Stromal cell of bone marrow (primary cell): ENCODE measurements at places on chromosomes 1 and 21.
A peak's percentile ranks its signal among the peaks of the same experiment; 100 is the strongest.

GRCh38 chr1:110643879-110644472, 30.8 kb downstream of the KCNA3 start:
- no peak for DNase-seq

- no peak for DNase-seq
Observed at GRCh38 chr1:247228133-247228532, 27.7 kb upstream of the VN1R5 start.

- DNase-seq, result no peak
Observed at GRCh38 chr21:31577271-31577670, 82.2 kb upstream of the SOD1 start.

- no peak for DNase-seq
Observed at GRCh38 chr1:202143768-202144401, 652 bp downstream of the ARL8A start.

- no peak for DNase-seq
Observed at GRCh38 chr21:38819719-38820159, 14.0 kb downstream of the ETS2 start.

DNA sequence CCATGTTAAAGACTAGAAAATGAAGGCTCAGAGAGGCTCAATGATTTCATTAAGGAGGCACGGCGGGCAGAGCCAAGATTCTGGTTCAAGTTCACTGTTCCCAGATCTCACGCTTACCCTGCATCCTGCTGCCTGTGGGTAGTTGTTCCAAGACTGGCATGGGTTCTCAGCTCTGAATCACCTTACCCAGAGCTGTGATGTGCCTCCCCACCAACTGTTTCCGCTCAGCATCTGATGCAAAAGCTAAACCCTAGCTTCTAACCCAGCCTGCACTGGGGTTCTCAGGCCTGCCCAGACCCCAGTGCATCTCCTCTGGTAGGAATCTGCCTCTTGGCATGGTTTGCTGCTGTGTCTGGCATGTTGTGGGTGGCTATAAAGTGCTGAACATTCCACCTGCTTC, 11.8 kb downstream of the TNR start:
- no peak for DNase-seq

DNA sequence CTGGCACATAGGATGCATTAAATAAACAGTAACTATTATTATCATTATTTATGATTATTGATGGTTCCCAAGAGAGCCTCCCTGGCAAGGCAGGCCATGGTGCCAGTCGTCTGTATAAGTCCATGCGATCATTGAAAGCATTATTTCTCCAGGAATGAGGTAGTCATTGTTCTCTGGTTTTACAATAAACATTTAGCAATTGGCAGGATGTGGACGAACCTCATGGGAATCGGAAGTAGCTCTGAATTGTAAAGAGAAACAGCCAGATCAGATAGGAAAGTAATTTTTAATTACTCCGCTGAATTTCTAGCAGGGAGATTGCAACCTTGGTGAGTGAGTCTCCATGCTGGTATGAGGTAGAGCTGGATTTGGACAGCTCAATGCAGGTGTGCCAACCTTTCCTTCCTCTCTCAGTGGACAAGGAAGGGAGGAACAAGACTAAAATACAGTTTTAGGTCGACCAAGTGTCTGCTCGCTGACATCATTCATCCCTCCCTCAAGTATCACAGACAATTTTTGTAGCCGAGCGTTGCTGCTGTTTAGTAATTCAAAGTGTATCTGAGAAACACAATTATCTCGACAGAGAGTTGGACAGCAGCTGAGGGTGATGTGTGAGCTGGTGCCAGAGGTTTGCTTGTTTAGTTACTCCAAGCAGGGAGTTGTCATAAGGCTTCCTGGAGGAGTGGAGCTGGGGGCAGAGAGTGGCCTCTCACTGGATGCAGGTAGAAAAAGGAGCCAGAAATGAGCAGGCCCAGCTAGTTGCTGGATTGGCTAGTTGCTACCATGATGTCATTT, 250.8 kb downstream of the KCNJ6 start:
- DNase-seq, result no peak

GRCh38 chr21:42633858-42634257, 19.6 kb upstream of the PDE9A start:
- DNase-seq, result no peak

DNA sequence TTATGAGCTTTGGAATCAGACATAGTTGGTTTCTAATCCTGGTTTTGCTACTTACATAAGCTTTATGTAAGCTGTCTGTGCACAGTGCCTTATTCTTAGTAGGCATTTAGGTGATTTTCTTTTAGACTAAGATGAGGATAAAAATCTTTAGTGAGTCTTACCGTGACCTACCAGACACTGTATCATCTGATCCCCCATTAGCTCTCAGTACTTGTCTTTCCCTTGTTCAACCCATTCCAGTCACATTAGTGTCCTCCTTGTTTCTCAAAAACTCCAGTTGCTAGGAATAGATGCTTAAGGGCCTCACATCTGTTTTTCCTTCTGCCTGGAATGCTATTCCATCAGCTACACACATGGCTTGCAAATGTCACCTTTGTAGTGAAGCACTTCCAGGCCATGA, 18.8 kb downstream of the PPP1R12B start:
- DNase-seq, result no peak

GRCh38 chr1:4894566-4894965, 240.2 kb downstream of the AJAP1 start:
- no peak for DNase-seq

GRCh38 chr1:115348636-115349035, 10.6 kb upstream of the NGF start:
- no peak for DNase-seq

- no peak for DNase-seq
Observed at GRCh38 chr1:58992643-58993042, 208.8 kb upstream of the JUN start.

- no peak for DNase-seq
Observed at GRCh38 chr1:214958486-214958885, 124.1 kb upstream of the KCNK2 start.

DNA sequence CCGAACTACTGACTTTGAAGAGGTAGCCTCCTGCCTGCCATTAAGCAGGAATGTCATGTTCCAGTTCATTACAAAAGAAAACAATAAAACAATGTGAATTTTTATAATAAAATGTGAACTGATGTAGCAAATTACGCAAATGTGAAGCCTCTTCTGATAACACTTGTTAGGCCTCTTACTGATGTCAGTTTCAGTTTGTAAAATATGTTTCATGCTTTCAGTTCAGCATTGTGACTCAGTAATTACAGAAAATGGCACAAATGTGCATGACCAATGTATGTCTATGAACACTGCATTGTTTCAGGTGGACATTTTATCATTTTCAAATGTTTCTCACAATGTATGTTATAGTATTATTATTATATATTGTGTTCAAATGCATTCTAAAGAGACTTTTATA, 159.8 kb upstream of the SGIP1 start:
- DNase-seq, result no peak

GRCh38 chr1:71296551-71297134, 215.8 kb upstream of the ZRANB2 start:
- DNase-seq, result no peak

DNA sequence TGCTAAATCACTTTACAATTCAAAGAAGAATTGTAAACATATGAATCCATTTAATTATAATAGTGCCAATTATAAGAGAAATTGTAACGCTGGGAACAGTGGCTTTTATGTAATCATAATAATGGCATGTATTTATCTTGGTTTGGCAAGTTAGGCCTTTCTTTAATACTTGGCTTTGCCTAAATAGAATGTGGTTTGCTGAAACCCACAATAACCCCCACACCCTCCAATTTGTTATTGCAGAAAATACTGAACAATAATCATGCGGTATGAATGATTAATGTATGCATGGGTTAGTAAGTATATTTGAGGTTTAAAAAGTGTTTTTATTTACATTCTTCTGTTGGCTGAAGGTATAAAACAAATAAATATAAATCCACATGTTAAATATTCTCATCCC, 138.2 kb downstream of the NFIA start:
- no peak for DNase-seq

DNA sequence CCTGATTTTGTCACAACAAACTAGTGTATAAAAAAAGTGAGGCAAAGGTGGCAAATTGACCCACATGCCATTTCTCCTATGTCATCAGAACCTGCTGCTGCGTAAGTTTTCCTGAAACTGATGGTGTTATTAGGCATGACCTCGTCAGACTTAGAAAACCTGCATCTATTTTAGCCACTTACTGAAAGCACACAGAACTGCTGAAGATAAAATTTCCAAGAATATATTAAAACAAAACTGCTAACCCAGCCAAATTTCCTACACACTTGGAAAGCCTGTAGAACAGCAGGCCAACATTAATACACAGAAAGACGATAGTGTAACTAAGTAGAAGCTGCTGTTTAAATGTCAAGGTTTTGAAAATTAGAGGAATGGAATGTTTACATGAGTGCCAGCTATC, 674.5 kb upstream of the CXADR start:
- DNase-seq, result peak; percentile 4

- DNase-seq, result peak; percentile 67
Observed at GRCh38 chr1:16155537-16156410, at the start of gene EPHA2. Gene EPHA2, minus strand, starts transcription at chr1:16156069. Its CDS starts 137 bp downstream, at chr1:16155932.

- DNase-seq, result no peak
Observed at GRCh38 chr1:40919475-40920011, 57.4 kb upstream of the CITED4 start.

- no peak for DNase-seq
Observed at GRCh38 chr1:246591047-246591446, 24.8 kb downstream of the CNST start.

- no peak for DNase-seq
Observed at GRCh38 chr1:151147132-151147503, 687 bp upstream of the SEMA6C start.

DNA sequence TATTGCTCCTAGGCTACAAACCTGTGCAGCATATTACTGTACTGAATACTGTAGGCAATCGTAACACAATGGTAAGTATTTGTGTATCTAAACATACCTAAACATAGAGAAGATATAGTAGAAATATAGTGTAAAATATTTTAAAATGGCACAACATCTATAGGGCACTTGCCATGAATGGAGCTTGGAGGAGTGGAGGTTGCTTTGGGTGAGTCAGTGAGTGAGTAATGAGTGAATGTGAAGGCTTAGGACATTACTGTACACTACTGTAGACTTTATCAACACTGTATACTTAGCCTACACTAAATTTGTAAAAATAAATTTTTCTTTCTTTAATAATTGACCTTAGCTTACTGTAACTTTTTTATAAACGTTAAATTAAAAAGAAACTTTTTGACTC, 7.9 kb downstream of the LEFTY2 start:
- DNase-seq, result peak; percentile 30

DNA sequence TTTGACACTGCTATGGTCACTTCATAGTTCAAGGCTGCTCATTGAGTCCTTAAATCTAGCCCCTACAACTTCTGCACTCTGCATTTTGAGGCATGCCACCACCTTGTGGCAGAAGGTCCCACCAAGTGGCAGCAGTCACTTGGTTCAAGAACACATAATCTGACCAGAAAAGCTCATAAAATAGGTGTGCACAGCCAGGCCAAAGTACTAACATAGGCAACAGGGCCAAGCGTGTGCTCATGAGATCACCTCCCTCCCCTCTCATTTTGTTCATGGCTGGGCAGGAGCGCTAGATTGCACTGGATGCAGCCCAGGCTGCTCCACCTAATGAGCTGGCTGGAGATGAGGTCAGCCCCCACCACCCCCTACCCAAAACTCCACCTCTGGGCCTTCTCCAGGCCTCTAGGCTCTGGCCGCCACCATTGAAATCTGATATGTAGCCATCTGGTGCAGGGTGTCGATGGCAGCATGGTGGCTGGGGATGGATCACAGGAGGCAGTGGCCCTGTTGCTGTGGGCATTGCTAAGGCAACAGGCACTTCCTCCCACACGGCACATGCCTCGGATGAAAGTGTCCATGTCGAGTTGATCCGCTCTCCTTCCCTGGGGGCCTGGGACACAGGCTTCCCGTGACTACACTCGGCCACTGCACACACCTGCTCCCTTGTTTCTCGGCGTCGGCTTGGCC, 193.2 kb downstream of the TRABD2B start:
- no peak for DNase-seq

GRCh38 chr1:34590211-34590623, 164.6 kb upstream of the GJB5 start:
- no peak for DNase-seq

DNA sequence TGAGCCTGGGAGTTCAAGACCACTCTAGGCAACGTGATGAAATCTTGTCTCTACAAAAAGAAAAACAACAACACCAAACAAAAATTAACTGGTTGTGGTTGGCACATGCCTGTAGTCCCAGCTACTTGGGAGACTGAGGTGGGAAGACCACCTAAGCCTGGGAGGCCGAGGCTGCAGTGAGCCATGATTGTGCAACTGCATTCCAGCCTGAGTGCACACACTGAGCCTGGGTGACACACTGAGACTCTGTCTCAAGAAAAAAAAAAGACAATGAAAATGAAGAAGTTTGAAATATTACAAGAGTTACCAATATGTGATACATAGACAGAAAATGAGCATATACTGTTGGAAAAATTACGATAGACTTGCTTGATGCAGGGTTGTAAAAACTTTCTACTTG, 31.9 kb downstream of the PDC start:
- DNase-seq, result no peak

DNA sequence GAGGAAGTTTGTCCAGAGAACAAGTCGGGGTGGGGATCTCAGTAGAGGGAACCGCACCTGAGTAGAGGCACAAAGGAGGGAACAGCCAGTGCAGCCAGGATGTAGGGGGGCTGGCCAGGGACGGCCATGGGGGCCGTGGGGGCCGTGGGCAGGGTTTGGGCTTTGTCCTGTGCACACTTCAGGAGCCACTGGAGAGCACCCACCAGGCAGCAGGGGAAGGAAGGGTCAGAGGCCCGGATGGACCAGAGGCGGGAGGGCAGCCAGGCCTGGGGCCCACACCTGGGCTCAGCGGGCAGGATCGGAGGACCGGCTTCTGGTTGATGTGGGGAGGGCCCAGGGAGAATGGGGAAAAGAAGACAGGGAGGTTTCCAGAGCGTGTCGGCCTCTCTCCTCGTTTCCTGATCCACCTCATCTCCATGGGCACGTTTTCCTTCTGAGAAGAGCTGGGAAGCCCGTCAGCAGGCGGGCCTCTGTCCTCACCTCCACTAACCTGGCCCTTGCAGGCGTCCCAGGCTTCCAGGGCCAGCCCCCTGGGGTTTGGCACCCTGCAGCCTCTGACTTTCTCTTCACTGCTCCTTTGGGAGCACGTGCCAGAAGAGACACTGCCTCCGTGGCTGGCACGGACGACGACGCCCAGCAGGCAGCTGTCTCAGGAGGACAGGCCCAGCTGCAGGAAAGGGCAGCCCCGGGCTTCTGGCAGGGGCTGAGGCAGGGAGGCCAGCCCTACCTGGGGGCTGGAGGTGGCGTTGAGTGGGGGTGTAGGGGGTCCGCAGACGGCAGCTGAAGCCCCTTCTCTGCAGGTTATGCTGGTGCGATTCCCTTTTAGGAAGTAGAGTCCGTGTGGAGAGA, 16.8 kb upstream of the PDXK start:
- no peak for DNase-seq

DNA sequence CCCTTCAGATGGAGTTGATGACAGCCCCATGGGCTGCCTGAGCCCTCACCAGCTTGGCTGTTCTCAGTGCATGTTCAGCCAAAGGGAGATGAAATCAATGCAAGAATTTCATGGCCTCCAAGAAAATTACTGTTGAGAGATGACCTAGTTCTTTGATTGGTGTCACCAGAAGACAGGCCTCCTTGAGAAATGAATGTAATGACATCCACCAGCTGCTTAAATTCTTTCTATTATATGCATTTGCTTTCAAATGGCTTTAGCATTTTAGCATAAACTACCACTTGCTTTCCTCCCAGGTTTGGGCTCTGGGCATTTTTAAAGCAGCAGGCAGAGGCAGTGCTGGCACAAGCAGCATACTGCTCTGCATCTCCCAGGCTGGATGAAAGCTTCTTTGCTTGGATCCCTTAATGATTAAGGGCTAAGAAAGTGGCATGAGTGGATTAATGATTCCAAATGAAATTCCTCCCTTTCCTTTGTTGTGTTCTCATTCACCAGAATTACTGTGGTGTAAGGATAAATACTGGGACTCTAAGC, 278.4 kb downstream of the ZNF326 start:
- no peak for DNase-seq
